ENCODE measurements at places on chromosomes 4 and X.

DNA sequence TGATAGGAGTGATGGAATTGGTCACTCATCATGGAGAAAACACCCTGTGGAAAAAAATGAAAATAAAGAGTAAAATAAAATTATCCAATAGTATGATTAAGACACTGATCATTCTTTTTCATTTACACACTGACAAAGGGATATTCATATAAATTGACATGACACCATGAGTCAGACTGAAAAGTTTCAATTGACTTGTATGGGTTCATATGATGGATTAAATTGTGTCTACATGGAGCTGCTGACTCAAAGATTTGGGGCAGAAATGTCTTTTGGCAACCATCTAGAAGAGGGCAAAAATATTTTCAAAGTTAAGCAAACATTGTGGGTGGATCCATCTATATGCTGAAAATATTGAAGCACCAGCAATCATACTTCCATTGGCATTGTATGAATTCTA lies 153.4 kb upstream of the PPP3CA start:
- no peak for DNase-seq

- DNase-seq, result no peak
Measured at GRCh38 chrX:2696698-2697215, 5.7 kb downstream of the CD99 start.

- no peak for DNase-seq
Measured at GRCh38 chrX:44439242-44439794, 95.8 kb upstream of the EFHC2 start.

GRCh38 chrX:15748841-15749240 lies 10.8 kb downstream of the CA5B start:
- no peak for DNase-seq

DNA sequence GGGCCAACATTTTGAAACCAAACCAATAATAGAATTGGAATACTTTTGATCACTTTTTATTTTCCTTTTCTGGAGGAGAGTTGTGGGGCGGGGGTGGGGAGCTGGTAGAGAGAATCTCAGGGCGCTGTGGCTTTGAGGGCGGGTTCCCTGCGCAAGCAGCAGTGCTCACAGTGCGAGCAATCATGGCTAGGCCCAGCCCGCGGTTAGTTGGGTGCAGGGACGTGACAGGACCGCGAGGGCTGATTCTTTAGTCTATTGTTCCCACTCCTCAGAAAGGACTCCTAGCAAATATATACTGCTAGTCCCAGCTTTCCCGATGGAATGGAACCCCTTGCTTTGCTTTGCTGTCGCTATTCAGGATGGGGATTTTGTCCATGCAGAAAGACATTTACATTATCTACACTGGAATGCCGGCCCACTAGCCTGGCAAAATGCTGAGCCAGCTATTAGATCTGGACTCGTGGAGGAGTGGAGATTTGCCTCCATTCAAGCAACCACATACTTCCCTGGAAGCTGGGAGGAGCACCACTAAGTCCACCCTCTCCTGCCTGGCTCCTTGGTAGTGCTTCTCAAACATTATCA lies 23.9 kb upstream of the APLN start:
- DNase-seq, result peak; percentile 3

GRCh38 chr4:153292897-153293741 lies 51.4 kb upstream of the MND1 start:
- no peak for DNase-seq

DNA sequence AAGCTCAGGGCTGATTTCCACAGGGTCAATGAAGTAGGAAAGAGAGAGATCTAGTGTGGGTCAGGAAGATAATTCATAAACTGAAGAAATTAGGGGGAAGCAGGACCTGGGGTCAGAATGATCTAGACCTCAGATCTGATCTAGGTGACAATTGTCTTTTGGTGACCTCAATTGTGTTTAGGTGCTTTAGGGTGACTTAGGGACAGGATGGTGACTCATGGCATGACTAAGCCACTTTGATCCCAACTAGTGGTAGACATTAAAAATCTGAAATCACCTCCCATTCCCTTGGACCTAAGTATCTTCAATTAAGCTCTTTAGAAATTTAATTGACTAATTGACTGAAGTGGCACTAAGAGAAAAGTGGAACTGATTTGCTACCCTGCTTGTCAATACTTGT lies 36.7 kb upstream of the GRXCR1 start:
- DNase-seq, result no peak

- DNase-seq, result no peak
Measured at GRCh38 chrX:49059681-49060085, 884 bp downstream of the CCDC120 start.

GRCh38 chr4:122539861-122540465 lies 80.9 kb downstream of the IL21 start:
- no peak for DNase-seq

DNA sequence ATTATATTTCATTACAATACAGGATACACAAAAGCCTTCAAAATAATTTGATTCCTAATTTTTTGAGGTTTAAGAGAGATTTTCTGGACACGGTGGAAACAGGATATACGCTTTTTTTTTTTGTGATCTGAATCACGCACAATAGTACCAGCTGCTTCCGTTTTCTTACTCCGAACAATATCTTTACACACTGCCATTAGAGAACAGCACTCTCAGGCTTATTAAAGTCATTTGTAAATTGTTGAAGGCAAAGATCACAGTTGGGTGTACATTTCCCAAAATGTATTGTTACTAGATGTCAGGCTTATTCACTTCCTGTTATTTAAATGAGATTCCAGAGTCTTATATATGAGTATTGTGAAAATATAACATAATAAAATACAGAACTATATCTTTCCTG lies 71.5 kb downstream of the TMEM47 start:
- DNase-seq, result no peak

DNA sequence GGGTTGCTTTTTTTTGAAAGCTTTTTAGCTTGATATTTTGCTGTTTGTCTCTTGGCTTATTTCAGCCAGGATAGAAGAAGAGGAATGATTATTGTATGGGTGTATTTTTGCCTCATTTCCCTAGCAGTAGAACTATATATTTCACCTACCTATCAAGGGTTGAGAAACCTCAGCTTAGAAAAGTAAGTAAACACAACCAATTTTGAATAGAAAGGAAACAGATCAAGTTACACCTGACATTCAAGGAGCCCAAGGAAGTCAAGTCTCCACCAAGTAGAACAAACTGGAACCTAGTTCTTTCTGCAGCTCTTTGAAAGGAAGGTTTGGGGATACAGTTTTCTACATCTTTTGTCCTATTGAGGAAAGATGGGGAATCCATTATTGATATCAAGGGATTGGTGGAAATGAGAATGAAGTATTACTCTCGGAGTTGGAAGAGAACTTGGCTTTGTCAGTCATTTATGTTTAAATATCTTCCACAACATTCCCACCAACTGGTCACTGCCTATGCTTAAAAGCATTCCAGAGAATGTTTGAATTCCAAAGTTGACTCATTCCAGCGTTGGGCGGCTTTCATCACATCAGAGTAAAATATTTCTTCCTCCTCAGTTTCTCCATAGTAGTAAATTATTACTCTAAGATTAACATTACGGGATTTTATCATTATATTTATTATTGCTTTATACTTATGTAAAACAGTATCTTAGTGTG lies 207.8 kb upstream of the CNKSR2 start:
- DNase-seq, result no peak

DNA sequence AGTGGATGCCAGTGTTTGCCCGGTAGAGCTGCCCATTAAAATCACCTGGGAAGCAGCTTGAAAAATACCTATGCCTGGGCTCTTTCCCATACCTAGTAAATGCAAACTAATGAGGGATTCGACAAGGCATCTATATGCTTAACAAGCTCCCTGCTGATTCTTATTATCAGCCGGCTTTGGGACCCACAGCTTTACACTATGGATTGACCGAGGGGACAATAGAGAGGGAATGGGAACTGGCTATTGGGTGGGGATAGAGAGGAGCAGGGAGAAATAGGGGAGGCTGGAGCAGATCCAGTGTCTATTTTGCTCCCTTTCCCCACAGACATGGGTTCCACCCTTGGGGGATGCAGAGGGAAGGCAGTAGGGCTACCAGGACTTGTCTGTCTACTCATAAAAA lies 103.1 kb upstream of the TEX13D start:
- DNase-seq, result no peak

DNA sequence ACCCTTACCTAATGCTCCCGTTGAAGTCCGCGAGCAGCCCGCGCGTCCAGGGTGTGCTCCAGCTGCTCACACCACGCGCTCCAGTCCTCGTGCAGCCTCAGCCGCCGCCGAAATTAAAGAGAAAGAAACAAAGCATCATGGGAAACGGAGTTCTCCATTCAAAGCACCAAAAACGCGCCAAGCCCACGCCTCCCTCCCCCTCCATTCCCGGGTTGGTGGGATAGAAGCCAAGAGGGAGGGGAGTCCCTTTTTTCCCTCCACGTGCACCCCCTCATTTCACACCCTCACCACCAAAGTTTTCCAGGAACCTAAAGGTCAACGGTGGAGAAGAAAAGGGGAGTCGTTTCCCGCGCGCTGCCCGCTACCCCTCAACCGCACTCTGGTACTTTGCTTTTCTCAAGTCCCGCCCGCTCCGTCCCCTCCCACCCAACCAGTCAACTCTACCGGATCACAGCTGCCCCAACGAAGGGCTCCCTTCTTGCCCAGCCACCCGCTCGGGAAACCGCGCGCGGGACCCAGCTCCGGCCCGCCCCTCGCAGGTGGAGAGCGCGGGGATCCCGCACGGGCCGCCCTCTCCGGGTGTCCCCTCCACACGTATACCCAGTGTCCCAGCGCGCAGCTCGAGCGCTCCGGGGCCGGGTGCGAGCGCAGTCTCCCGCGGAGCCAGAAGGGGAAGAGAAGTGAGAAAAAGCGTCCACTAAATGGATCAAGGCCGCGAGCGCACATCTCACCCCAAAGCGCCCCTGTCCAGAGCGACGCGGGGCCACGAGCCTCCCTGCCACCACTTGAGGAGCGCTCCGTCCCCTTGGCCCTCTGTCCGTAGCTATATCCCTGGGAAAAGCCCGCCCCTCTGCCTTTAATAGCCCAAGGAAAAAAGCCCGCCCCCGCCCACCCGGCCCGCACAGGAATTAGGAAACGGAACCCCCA lies 65.1 kb upstream of the CCDC160 start:
- DNase-seq, result no peak

DNA sequence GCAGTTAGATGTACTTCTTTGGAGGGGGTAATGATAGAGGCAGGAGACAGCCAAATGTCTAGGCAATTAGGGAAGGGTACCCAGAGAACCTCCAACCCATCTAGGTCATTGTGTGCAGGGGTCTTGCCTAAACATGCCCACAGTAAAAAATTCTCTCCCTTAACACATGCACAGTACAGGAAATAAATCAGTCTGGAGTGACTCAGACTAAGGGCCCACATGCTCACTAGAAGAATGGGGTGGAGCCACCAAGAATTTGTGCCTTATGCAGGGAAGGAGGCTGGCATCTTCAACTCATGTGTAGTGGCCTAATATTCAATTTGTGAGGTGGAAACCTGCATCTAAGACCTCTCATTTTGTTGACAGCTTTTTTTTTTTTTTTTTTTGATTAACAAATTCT lies 945.3 kb upstream of the GRIA3 start:
- no peak for DNase-seq

DNA sequence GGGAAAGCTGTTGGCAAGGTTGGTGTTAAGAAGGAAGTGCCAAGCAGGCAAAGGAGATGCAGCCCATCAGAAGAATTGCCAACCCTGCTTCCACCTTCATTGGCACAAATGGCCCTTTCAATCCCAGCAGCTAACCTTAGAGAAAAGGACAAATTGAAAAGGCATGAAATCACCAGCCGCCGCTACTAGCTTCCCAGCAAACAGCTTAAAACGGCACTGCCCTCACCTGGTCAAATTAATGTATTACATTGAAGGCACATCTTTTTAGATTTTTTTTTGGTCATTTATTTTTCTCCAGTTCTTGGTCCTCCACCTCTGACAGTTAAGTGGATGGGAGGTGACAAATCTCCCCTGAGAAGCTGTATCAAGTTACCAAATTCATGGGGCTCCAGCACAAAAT lies 51.0 kb upstream of the NHSL2 start:
- DNase-seq, result no peak

GRCh38 chrX:11336201-11336600 lies 43.0 kb downstream of the AMELX start:
- no peak for DNase-seq

- no peak for DNase-seq
Measured at GRCh38 chr4:65139998-65140397, 530.3 kb downstream of the EPHA5 start.

All from activated CD8-positive, alpha-beta memory T cell treated with anti-CD3 and anti-CD28 coated beads for 4 hours (primary cell).